Epithelial cell of esophagus (primary cell): ENCODE measurements at places on chromosomes 5 and 9.

DNA sequence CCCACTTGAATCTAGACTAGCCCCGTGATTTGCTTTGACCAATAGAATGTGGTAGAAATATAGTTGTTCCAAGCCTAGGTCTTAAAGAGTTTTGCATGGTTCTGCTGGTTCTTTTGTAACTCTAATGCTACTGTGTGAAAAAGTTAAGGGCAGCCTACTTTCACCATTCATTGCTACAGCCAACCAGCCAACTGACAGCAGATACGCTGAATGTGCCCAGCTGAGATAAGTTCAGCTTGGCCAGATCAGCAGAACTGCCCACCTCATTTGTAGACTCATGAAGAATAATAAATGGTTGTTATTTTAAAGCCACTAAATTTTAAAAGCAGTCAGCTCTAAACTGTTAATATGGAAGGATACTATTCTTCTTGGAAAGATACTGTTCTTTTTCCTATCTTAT lies 23.9 kb downstream of the NR3C1 start:
- DNase-seq = no peak

GRCh38 chr9:75658301-75658905 lies 232.1 kb upstream of the PCSK5 start:
- no peak for DNase-seq

- DNase-seq = no peak
These were observed 15.1 kb downstream of the TIMD4 start for GRCh38 chr5:156947925-156948324.

- peak; percentile 1 for DNase-seq
These were observed 231.7 kb upstream of the CDH12 start for GRCh38 chr5:23084815-23085214.

- DNase-seq = no peak
These were observed 29.5 kb upstream of the MYO10 start for GRCh38 chr5:16965581-16965980.

DNA sequence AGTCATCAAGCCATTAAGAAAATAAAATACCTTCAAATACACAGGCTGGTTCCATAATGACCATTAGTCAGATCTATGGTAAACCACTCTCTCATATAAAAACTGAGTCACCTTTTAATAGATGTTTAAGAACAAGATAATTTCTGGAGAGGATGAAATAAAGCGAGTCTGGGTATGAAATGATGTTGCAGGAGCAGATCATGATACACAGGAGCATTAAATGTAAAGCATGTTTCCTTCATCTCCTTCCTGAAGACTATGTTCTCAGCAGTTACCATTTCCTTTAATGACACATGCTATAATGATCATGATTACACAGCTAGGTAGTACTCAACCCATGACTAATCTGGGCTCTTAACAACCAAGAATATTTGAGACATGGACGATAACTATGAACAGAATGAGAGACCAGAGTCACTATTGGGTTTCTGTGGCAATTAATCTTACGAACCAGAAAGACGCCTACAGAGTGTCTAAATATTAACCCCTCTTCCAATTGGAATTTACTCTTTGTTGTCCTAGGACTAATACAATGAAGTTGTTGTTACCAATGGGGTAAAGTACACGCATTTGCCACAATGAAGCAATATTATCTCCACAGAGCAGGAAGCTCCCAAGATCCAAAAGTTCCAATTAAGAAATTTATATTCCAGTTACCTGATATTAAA lies 105.6 kb downstream of the NR6A1 start:
- DNase-seq = peak; percentile 90

DNA sequence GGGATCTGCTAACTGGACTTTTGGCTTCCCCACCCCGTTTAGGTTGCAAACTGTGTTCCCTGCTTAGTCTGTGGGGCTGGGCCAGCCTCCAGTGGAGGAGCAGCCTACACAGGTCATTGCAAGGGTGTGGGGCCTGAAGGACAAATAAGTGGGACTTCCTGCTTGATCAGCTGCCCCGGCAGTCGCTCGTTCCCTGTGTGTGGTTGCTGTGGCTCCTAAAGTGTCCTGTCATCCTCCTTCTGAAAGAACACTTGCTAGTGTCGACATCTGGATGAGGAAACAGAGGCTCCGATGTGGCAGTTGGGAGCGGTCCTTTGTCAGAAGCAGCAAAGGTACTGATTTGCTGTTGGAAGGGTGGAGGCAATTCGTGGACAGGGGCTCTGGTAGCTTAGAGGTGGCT lies 88.9 kb upstream of the TBCA start:
- no peak for DNase-seq

DNA sequence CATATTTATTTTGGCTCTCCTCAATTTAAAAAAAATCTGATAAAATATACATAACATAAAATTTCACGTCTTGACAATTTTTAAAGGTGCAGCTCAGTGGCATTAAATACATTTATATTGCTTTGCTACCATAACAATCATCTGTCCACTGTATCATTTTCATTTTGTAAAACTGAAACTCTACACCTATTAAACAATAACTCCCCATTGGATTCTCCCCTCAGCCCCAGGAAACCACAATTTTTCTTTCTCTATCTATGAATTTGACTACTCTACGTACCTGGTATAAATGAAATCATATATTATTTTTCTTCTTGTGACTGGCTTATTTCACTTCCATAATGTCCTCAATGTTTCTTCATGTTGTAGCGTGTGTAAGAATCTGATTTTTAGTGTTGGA lies 563.5 kb downstream of the PRR16 start:
- DNase-seq = no peak
